ENCODE measurements at places on chromosomes 6 and 20. TPM values are rescaled to one million over a fixed set of nuclear protein-coding genes. Genes with fewer than 3 reads are reported as not detected.

CALHM4 gene
- total RNA-seq = not detected

EDN3 gene
- total RNA-seq = 0.09 TPM

PRICKLE4 gene
- total RNA-seq = not detected

OR12D3 gene
- not detected for total RNA-seq

SPATS1 gene
- not detected for total RNA-seq
